ENCODE measurements at places on chromosomes 7 and 10.

DNA sequence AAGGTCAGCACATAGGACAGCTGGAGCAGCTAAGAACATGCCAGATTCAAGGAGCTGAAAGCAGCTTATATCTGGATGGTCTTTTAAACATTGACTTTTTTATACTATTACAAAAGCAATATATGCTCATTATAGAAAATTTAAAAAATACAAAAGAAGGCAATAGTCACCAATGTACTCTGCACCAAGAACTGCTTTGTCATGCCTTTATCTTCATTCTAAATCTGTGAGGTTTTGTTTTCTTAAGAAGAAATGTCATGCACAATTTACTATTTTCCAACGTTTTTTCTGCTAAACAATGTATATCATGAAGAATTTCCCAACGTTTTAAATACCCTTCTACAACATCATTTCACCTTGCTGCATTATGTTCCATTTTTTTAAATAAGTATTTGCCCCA is 2.8 kb downstream of the LIPM start:
- DNase-seq, result no peak

- no peak for DNase-seq
Observed at GRCh38 chr10:131494451-131494850, 182.9 kb upstream of the TCERG1L start.

DNA sequence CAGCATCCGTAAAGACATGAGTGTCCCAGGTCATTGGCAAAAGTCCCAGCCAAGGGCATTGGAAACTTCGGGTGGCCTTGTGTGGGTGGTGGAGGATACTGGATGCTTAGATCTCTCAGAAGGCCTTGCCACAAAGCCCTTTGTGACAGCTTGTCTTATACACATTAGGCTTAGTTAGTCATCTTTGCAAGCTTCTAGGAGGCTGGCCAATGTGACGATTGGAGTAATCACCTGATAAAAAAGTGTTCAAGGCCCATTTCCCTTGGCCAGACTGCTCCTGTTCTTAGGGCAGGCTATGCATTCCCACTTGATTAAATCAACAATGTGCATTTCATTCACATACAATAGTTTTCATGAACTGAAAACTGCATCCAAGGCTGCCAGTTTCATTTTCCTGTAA is 26.9 kb downstream of the NPS start:
- no peak for DNase-seq

DNA sequence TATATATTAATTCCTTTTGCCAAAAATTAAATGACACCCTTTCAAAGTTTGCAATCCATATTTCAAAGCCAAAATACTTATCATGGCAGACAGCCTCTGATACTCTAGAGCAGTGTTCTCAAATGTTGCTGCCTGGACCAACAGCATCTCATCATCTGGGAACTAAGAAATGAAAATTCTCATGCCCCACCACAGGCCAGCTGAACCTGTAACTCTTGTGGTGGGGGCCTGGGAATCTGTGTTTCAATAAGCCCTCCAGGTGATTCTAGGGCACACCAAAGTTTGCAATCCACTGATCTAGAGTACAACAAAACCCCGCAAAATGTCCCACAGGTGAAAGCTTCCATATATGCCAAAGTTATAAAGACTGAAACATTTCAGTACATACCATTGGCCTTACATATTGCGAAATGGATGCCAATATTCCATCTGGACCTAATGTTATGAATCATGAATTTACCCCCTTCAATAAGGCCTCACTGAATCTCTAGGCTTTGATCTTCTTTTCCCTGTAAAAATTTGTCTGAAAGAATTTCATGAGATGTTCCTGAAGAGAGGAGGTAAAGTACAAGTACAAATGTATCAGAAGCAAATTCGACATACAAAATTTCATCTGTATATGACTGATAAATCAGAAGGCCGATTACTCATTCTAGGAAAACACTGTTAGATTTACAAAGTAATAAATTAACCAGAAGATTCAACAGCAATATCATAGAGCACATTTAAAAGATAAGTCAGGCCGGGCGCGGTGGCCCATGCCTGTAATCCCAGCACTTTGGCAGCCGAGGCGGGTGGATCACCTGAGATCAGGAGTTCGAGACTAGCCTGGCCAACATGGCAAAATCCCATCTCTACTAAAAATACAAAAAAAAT is 25.3 kb upstream of the EPC1 start:
- no peak for DNase-seq

- no peak for DNase-seq
Observed at GRCh38 chr7:92158660-92159575, 20.0 kb downstream of the LRRD1 start.

GRCh38 chr7:20136647-20137046 is 80.5 kb downstream of the MACC1 start:
- no peak for DNase-seq

DNA sequence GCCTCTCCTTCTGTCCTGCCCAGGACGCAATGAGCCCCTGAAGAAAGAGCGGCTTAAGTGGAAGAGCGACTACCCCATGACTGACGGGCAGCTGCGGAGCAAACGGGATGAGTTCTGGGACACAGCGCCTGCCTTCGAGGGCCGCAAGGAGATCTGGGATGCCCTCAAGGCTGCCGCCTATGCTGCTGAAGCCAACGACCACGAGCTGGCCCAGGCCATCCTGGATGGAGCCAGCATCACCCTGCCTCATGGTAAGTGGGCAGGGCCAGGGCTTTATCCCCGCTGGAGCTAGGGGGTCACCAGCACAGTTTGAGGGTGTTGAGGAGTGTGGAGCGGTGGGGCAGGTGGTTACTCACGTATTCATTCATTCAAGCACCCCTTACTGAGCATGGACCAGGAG is 4.7 kb upstream of the ANKRD2 start:
- DNase-seq, result no peak

- DNase-seq, result no peak
Observed at GRCh38 chr10:31808258-31809218, 120.1 kb downstream of the ARHGAP12 start.

DNA sequence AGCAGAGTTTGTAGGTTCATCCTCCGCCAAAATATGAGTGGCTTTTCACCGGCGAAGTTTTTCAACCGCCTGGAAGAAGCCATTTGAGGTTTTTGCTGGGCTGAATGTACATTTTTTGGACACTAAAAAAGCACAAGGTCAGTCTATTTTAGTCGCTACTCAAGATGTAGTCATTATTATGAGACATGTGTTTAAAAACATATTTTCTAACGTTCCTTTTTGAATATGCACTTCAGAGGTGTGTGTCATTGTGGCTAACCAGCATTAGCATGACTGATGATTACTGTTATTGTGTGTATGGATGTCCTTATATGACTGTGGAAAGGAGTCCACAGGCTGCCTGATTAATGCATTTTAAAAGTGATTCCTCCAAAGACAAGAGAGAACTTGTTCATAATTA is 605.4 kb downstream of the INHBA start:
- DNase-seq, result no peak

GRCh38 chr7:151810441-151811232 is 66.3 kb downstream of the PRKAG2 start:
- DNase-seq, result no peak

GRCh38 chr10:100006243-100006886 is 3.4 kb downstream of the DNMBP start:
- DNase-seq, result no peak

DNA sequence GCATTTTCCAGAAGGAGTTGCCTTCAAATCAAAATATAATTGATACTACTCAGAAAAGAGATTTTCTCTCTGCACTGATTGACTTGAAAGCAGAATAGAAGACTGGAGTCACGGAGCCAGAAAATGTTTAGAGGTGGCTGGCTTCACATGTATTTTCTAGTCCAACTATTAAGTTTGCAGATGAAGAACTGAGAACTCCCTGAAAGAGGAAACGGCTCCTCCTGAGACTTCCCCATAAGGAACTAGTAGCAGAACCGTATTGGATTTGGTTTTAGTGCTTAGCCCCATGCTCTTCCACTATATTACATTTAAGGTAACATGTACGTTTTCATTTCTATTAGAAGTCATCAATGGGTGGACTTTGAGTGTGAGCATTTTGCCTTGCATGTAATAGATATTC is 946.3 kb downstream of the CNTNAP2 start:
- no peak for DNase-seq

GRCh38 chr10:62538606-62539005 is 164.4 kb downstream of the ZNF365 start:
- no peak for DNase-seq

DNA sequence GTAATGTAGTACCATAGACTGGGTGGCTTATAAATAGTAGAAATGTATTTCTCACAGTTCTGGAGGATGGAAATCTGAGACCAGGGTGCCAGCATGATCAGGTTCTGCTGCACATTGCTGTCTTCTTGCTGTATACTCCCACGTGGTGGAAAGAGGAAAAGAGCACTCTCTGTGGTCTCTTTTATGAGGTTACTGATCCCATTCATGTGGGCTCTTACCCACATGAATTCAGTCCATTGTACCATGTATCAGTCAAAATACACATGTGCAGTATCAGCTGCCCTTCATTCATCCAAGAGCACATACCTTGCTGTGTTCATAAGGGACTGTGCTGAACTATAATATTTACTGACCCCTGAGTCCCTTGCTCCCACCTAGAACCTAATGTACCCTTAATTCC is 17.1 kb downstream of the PNLIPRP2 start:
- no peak for DNase-seq

DNA sequence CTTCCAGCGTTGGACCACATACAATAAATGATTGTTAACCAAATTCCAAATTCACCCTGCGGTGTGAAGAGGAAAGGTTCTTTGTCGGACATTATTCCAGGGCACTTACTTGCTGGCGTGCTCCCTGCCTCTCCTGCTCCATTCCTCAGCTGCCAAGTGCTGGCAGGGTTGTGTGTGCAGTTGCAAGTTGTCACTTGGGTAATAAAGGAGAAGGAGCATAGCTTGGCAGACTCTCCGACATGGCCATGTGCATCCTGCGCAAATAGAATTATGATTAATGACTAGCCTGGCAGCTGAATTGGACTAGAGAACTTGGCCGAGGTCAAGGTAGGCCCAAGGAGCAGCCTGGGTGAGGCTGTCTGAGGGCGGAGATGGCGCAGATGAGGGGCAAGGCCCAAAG is 92.3 kb upstream of the ELMO1 start:
- no peak for DNase-seq

GRCh38 chr7:7044806-7045205 is 137.5 kb upstream of the C1GALT1 start:
- DNase-seq, result no peak

DNA sequence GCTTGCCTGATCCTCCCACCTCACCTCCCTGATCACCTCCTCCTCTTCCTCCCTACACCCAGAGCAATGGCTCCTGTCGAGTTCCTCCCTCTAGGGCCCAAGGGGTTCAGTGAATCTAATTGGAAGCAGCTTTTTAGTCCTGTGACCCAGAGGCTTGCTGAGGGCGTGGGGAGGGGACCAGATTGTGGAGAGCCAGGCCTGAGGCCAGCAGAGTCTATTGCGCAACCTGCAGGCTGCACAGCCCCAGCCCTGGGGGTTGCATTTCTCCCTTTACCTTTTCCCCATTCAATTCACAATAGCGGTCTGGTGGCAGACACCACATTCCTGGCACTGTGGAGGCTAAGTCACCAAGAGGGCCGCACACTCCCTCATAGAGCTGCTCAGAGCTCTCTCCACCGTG is 32.5 kb downstream of the GHRHR start:
- no peak for DNase-seq

GRCh38 chr7:121204537-121204936 is 124.3 kb upstream of the WNT16 start:
- DNase-seq, result no peak

GRCh38 chr10:129940617-129941198 is 23.4 kb downstream of the EBF3 start:
- DNase-seq, result no peak

DNA sequence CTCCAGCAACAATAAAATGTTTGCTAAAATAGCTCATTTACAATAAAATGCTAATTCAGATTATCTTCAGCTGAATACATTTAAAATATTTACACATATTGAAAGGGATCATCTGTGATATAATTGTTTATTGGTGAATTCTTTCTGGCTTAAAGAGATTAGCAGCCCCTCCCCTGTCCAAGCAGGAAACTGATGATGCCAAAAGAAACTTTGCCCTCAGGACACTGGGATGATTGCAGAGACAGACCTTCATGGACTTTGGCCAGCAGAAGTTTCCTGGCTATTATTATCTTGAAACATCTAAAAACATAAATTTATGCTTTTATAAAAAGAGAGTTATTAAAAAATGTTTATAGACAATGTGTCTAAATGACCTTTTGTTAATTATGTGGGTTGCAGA is 764.9 kb upstream of the MBL2 start:
- DNase-seq, result no peak

DNA sequence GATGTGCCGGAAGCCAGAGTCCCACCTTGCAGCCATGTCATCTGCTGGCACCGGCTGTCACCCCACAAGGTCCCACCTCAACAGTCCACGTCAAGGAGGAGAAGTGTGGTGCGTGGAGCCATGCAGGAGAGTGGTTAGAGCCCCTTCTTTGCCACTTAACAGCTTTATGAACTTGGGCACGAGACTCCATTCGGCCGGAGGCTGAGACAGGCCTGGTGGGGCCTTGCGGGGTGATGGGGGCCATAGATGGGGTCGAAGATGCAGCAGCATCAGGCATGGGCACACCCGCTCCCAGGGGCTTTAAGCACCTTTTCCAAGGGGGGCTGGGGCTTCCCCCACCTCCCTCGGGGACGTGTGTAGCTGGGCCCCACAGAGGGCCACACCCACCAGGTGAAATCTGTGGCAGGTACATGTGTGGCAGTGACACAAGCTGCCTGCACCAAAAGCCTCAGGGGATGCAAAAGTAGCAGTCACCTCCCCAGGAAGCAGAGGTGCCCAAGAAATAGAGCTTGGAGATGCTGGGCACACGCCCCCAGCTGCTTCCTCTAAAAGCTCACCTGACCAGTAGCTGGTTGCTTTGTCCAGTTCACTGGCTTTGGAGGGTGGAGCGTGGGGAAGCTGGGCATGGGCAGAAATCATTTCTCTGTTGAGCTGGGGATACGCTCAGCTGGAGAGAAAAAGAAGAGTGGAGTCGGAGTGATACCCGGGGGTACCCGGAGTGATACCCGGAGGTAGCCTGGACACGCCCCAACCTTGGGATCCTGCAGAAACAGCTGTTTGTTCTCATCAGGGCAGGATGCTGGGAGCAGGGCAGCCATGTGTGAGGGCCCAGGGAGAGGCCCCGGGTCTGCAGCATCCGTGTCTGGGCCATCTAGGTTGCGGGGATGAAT is 199.8 kb downstream of the EBF3 start:
- DNase-seq, result no peak

DNA sequence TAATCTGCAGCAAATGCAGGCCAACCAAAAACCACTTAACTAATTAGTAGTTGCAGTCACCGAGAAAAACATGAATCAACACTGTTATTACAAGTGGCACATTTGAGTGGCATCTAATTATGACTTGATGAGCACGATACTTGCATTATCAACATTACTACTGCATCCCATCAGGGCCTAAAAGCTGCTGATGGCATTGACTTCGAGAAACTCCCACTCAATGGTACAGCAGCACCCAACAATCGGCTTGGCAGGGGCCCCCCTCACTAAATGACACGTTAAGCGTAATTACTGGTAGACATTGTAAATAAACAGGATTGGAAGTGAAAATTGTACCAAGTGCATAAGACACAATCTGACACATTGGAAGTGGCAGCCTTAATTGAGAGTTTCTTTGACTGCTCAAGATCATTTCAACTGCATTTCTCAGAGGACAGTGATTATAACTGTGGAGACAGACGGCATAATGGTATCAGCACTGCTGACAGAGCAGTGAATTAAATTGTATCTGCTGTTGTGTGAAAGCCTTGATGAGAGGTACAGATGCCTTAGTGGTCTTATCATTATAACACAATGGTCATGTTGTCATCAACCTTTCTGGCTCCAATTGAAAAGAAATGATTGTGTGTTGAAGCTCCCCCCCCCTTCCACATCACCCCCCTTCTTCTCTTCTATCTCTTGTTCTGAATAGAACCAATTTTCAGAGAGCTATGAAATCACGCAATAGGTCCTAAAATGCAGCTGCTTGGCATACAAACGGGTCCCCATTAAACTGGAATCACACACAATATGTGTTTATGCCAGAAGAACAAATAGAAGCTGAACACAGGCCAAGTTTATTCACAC is 43.4 kb downstream of the SHTN1 start:
- DNase-seq, result no peak

Data from stimulated activated CD8-positive, alpha-beta memory T cell treated with anti-CD3 and anti-CD28 coated beads, Interleukin-2, amount 100 ng/mL, for 1 hour (primary cell).